ENCODE measurements at places on chromosomes 13 and 19.

DNA sequence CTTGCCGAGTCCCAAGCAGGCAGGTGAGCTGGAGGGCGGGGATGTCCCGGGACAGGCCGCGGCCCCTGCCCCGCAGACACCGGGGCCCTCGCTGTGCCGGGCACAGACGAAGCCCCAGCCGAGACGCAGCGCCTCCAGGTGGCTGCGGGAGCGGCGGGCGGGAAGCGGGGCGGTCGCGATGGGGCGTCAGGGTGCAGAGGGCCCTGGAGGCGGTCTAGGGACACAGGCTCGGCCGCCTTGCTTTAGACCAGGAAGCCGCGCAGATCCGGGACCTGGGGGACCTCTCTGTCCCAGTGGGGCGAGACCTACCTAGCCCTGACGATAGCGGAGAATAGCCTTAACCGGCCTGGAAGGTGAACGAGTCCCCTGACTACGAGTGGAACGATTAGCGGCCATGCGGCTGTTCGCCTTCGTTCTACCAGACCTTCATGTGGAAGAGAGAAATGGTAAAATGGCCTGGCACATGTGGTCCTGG is 4.2 kb upstream of the ZNF564 start:
- DNase-seq: no peak

GRCh38 chr19:36847968-36848367 is 2.7 kb upstream of the ZNF345 start:
- no peak for DNase-seq

- peak; percentile 75 for DNase-seq
These were observed 558 bp upstream of the PPAN start for GRCh38 chr19:10105509-10106099.

DNA sequence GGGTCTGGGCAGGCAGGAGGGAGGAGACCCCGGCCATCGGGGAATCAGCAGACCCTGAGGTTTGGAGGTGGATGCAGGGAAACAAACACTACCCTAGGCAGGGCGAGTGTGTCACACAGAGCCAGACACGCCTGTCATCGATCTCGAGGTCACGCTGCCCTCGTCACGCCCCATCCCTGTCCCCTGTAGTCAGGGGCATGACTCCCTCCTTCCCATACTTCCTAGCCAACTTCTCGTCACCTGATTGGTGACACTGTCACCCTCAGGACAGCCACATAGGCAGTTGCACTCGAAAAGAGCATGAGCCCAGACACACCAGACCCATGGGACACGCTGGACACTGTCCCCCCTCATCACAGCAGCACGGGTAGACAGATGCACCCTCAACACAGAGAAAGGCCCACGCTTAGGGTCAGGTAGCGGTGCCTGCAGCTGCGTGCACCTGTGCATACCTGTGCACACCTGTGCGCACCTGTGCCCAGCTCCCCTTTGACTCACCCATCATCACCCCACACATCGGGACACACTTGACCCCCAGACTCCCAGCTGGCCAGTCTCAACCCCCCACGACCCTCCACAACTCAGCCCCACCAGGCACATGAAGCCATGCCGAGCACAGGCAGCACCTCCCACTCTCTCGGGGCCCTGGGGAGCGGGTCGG is 11.9 kb downstream of the CILP2 start:
- DNase-seq: no peak

GRCh38 chr13:57925751-57926150 is 294.2 kb downstream of the PCDH17 start:
- no peak for DNase-seq

DNA sequence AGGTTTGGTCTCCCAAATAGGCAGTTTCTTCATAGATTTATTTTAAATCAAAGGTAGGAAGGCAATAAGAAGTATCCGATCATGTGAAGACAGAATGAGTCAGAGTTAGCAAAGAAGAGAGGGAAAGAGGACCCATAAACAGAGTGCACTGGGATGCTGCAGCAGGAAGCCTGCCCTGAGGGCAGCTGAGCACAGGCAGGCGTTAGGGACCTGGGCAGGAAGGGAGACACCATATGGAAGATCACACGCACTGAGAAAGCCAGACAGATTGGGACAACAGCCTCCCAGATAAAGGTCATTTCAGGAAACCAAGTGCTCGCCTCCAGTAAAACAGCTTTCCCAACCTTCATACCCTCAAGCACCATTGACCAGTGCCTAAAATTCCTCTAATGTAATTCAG is 598.0 kb downstream of the EFNB2 start:
- no peak for DNase-seq

GRCh38 chr13:99866781-99867180 is 104.8 kb downstream of the ZIC5 start:
- DNase-seq: no peak

DNA sequence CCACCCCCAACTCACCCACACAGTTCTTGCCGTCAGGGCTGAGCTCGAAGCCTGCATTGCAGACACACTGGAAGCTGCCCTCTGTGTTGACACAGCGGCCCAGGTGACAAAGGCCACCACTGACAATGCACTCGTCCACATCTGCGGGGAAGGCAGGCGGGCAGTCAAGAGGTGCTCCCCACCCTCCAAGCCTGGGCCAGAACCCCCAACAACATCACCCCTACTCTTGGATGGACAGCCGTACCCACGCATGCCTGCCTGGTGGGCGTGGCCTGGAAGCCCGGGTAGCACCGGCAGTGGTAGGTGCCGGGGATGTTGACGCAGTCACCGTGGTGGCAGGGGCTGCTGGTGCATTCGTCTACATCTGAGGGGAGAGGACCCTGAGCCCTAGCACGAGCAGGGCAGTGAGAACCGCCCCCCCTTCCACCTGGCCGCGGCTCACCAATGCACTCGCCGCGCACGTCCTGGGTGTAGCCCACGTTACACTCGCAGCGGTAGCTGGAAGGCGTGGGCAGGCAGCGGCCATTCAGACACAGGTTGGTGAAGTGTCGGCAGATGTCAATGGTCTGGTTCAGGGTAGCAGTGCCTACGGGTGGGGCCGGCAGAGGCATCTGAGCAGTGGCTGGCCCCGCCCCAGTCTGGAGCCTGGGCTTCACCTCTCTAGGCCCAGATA is 13.3 kb downstream of the FBN3 start:
- DNase-seq: no peak

- no peak for DNase-seq
These were observed 534.7 kb upstream of the ARGLU1 start for GRCh38 chr13:107102676-107103075.

- no peak for DNase-seq
These were observed 72.3 kb upstream of the MAB21L1 start for GRCh38 chr13:35548790-35549189.

- DNase-seq: no peak
These were observed 48.1 kb downstream of the ZC3H13 start for GRCh38 chr13:46004491-46004890.

GRCh38 chr19:37855098-37855497 is 51.3 kb downstream of the WDR87 start:
- no peak for DNase-seq

- DNase-seq: no peak
These were observed 65.5 kb downstream of the RASL11A start for GRCh38 chr13:27336014-27336673.

DNA sequence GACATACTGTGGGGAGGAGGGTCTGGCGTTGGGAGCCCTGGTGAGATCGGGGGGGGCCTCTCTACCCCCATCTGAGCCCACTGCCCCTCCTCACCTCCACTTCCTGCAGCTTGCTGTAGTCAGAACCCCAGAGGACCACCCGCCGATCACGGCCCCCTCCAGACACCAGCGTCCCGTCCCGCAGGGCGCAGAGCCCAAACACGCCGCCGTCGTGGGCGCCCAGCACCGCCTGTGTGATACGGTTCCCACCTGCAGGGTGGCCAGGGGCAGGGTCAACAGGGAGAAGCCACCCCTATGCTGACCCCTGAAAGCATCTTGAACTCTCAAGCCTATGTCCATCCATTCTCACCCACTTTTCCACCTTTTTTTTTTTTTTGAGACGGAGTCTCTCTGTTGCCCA is 17.8 kb downstream of the EML2 start:
- no peak for DNase-seq

DNA sequence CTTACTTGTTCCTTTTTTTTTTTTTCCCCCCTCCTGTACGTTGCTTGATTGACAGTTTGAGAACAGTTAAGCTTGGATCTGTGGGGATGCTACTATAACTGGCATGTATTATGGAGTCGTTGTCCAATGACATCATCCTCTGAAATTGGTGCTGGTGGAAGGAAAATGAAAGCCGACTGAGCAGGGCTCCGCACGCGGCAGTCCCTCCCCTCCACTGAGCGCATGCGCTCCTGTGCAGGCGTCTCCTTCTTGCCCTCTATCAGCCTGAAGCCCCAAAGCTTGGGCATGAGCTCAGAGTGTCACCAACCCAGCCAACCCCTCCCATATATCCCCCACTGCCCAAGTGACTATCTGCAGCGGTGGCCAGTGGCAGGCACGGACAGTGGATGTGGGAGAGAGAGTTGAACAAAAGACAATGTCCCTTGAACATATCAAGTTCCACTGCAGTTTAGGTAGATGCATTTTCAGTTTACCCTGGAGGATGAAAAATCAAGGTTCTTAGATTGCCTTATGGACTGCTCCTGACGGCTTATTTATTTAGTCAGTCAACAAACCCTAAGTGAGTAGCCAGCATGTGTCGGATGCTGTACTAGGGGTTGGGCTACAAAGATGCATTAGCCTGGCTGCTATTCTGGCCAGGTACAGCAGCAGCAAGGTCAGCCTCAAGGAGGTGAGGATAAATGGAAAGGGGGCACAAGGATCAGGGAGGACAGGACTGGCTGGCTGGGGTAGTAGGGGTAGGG is 20.8 kb downstream of the MBNL2 start:
- no peak for DNase-seq

GRCh38 chr13:34748073-34748472 is 194.0 kb upstream of the NBEA start:
- no peak for DNase-seq
